H1 (cell line): ENCODE measurements at places on chromosomes 2 and 18. TPM values are rescaled to one million over a fixed set of nuclear protein-coding genes. Genes with fewer than 3 reads are reported as not detected.

Gene KYNU
- total RNA-seq = 0.13 TPM in 2 replicates

Gene NGEF
- 3.2 and 7.9 TPM in 2 replicates for total RNA-seq

Gene DSC2
- 39.3 and 39.7 TPM in 2 replicates for total RNA-seq

Gene PLEKHH2
- total RNA-seq = 3.1 and 5.0 TPM in 2 replicates

Gene TP53I3
- 29.4 and 30.1 TPM in 2 replicates for total RNA-seq

Gene KCNK3
- total RNA-seq = 0.11 and 0.30 TPM in 2 replicates

Gene CETN1
- total RNA-seq = not detected in 2 replicates

DNA sequence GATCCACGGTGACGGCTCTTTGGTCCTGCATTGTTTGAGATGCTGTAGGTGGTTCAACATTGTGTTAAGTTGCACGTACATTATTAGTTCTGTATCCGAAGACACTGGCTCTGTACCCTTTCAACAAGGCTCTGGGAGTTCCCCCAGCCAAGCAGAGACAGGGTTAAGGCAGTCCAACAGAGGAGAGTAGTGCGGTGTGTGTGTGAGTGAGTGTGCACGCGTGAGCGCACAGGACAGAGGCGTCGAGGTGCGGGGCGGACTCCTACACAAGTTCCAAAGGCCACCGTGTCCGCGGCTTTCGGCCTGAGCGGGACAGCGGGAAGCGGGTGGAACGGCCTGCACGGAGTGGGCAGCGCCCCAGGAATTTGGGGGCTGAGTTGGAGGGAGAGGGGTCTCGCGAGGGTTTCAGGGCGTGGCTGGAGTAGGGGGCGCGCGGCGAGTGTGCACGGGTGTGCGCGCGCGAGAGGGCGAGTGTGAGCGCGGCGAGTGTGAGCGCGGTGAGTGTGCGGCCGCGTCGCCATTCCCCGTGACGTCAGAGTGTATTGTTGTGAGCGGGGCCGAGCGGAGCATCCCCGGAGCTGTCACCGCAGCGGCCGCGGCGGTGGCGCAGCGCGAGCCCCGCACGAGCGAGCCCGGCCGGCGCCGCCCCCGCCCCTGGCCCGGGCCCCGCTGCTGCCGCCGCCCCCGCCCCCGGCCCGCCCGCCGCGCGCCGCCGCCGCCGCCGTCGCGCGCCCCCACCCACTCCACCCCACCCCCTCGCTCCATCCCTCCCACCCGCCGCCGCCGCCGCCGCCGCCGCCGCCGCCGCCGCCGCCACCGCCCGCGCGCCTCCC, at the start of gene ASXL3:
ASXL3 (plus strand) TSS at position 535 of the 833 bp plus-strand sequence. CDS start 413 bp downstream, outside the sequence.
- peaks cover 11% of the 10 kb centered on the region for H3K27me3 ChIP-seq
- H3K4me1 ChIP-seq = peaks cover 9% of the 10 kb centered on the region
- no peak within 1 kb of the TSS for H3K27ac ChIP-seq

DNA sequence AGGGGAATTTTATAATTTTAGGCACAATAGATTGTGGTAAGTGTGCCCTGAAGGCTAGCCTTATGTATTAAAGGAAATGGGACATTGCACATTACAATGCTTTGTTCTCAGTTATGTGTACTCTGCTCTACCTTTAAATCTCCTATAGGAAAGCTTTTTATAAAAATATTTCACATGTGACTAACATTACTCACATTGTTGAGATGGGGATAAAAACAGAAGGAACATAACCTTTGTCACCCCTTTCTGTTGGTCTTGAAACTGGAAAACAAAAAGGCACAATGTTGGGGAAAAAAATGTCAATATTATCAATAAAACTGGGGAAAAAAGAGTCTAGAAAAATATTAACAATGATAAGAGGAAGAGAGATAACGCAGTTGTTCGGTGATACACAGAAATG, 17.3 kb upstream of the STAT1 start:
- H3K36me3 ChIP-seq = no peaks in the 10 kb centered on the region
- H3K4me1 ChIP-seq = no peaks in the 10 kb centered on the region
- H3K27ac ChIP-seq = no peak overlapping the region

DNA sequence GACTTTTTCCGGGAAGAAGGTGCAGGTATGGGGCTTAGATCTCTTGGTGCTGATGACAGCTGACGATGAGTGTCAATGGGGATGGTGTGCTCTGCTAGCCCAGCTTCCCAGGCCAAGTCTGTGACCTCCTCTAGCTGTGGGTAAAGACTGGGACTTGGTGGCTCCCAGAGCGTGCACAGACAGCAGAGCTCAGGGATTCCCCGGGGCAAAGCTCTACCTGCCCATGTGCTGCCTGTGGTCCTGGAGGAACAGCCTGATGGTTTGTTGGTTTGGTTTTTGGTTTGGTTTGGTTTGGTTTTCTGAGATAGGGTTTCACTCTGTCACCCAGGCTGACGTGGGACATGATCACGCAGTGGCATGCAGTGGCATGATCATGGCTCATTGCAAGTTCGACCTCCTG, 19.2 kb downstream of the ATP6V1B1 start:
- no peak for DNase-seq
- 0 out of 2 replicates have a peak, but pooled peaks cover 2% of the 10 kb centered on the region for H3K27me3 ChIP-seq
- no peaks in the 10 kb centered on the region for H3K36me3 ChIP-seq
- no peak overlapping the region for H3K27ac ChIP-seq

DNA sequence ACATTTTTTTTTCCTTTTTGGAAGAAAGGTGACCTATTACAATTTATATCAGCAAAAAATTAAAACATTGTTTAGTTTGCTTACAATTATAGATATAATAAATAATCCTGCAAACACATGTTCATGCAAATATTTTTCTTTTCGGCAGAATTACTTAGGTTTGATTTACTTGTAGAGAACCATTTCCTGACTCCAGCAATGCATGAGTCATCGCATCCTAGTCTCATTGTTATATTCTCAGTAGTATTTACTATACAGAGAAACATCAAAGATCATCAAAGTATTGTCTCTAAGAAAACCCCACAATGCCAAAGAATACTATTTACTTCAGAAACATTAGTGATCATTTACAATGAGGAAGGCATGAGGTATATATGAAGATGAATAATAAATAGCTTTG, 40.4 kb upstream of the MTIF2 start:
- H3K4me1 ChIP-seq = no peaks in the 10 kb centered on the region
- DNase-seq = no peak

GRCh38 chr2:18749912-18750526, 160.7 kb upstream of the NT5C1B start:
- H3K27me3 ChIP-seq = no peaks in the 10 kb centered on the region
- no peak for DNase-seq
- H3K27ac ChIP-seq = no peak overlapping the region
- no peaks in the 10 kb centered on the region for H3K4me1 ChIP-seq
- H3K4me3 ChIP-seq = no peak overlapping the region
- no peaks in the 10 kb centered on the region for H3K36me3 ChIP-seq

GRCh38 chr2:70716951-70717350, 51.0 kb downstream of the ADD2 start:
- H3K36me3 ChIP-seq = 0 out of 2 replicates have a peak, but pooled peaks cover 5% of the 10 kb centered on the region
- H3K27ac ChIP-seq = no peak overlapping the region
- no peak overlapping the region for H3K4me3 ChIP-seq
